ENCODE measurements at places on chromosomes 3 and 15.
A peak's percentile ranks its signal among the peaks of the same experiment; 100 is the strongest.

DNA sequence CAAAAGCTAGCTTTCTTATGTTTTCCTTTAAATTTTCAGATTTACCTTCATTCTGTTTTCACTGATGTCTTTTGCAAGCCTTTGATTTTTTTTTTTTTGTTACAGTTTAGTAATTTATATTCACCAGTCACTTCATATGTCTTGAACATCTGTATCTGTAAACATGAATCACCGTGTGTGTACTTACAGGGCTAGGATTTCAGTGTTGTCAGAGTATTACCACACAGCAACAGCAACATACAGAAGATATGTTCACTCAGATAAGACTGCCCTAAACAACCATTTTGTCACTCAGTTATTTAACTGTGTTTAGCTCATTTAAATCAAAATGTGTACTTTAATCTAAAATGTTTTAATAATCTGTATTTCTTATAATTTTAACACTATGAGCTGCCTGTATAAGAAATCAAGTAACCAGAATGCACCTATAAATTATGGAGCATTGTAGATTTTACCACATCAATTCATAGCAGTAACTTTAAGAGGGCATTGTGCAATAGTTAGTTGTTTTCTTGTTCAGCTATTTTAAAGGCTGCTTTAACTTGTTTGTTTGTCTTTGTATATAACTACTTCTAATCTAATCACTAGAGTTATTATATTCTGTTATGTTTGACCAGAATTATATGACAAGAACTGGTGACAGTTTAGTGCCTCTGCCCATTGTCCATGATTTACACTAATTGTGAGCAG is 50.4 kb downstream of the GHSR start:
- DNase-seq = no peak

DNA sequence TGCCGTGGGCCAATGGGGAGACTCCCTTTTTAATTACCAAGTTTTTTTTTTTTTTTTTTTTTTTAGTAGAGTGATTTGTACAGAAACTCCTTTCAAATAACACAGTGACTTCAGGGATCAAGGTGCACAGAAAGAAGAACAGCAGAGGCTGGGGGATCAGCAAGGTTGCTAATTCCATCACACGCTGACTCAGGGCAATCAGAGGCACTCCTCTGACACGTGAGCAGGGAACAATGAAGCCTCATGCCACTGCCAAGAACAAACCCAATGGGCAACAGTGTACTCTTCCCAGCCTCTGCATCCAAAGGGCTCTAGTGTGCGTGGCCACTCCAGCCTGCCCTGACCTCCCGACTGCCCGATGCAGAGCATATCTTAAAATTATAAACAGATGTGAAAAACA is 186.7 kb upstream of the WNT5A start:
- no peak for DNase-seq

DNA sequence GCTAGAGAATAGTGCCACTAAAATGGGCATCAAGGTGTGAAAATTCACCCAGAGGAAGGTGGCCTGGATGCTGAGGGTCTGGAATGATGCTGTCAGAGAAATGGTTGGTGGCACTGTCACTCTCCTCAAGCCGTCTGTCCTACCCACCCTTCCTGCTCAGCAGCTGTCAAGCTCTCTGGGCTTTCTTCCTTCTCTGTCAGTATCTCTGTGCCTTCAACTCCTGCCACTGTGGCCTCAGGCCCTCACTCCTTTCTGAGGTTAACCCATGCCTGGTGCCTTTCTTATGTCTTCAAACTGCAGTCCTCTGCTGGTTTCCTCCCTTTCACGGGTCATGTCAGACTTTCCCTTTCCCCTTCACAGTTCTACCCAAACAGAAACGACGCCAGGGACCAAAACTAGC is 4.4 kb downstream of the MYO5C start:
- no peak for DNase-seq

DNA sequence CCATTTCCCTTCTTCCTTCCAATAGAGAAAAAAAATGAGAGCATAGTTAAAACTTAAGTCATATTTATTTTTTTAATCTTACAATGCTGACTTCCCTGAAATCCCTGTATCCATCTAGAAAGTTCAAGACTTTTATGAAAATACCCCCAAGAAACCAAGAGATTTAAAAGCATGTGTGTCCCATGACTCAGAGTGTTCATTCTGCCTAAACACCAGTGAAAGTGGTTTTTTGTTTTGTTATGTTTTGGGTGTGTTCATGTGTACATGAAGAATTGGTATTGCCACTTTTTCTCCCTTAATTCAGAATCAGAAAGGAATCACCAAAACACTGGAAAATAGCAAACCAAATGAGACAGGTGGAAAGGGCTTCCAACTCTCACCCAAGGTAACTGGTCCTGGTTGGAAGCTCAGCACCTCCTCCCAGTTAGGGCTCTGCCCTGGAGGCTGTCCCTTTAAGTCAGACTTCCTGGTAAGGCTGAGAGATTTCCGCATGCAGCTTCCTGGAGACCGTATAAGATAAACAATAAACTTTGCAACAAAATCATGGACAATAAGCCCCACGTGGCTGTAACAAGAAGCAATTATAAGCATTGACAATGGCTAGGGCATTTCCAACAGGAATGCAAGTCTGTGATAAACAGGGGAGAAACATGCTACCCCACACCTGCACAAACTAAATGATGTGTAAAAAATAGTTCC is 121.9 kb upstream of the ARHGEF3 start:
- peak; percentile 34 for DNase-seq

DNA sequence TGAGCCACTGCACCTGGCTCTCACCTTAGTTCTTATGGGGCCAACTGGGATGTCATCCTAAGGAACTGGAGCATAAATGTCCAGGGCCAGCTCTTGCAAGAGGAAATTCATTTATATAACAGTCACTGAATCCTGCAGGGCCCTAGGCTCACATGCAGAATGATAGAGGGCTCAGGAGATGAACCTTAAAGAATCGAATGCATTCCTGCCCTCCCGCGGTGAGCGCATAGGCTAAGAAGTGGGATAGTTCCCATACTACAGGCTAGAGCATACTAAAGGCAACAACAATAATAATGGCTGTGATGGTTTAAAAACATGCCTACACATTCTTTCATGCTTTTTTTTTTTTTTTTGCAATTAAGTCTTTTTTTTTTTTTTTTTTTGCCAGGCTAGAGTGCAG is 17.1 kb upstream of the CSRNP1 start:
- no peak for DNase-seq

- no peak for DNase-seq
These were observed 120.5 kb downstream of the POLR2M start for GRCh38 chr15:57827021-57827420.

- no peak for DNase-seq
These were observed 84.8 kb downstream of the GTPBP8 start for GRCh38 chr3:113075588-113075987.

DNA sequence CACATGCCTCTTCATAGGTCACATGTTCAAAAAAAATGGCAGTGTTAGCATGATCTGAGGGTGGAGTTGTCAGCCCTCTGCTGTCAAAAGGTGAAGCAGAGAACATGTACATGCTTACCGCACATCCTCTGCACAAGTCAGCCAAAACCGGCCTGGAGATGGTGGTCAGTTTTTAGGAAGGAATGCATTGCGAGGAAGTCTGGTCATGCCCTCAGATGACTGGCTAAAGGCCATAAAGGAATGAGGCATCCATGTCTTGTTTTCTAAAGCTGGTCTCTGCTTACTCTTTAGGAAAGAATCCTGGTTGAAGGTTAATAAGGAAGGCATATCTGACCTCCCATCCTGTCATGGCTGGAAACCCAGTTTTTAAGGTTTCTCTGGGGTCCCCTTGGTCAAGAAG is 292.0 kb upstream of the CCDC54 start:
- no peak for DNase-seq

- no peak for DNase-seq
These were observed 574 bp upstream of the LRRC34 start for GRCh38 chr3:169813278-169813677.

- no peak for DNase-seq
These were observed 112.5 kb downstream of the ZIC1 start for GRCh38 chr3:147521646-147522045.

- no peak for DNase-seq
These were observed 72.9 kb downstream of the LRRC28 start for GRCh38 chr15:99324082-99324620.

DNA sequence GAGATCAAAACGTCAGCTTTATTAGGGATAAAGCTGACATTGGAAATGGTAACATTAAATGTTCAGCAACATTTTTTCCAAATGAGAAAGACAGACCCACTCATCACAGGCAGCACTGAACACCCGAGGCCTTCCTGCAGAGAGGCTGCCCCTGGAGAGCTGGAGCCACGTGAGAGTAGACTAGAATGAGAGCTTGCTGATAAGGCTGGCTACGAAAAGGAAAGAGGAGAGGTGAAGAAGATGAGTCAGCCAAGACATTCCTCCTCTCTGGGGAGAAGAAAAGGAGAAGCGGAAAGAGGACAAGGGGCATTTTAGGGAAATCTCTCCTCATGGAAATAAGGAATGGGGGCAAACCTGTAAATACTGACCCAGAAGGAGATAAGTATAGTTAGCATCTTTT is 7.3 kb downstream of the CYP19A1 start:
- no peak for DNase-seq

DNA sequence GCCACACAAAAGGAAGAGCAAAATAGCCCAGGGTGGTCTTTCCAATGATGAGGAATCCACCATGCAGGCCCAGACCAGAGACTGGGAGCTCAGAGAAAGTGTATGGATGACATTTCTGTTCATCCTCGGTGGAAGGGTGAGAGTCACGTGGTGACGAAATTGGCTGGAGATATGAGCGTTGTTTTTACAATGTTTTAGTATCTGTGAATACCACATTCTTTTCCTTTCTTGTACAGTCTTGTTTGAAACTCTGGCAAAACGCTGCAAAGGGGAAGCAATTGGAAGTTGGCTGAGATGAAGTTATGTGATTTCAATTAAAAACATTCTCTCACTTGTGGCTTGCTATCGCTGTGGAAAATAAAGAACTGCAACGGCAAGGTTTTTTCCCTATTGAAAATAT is 137.5 kb downstream of the MAGI1 start:
- no peak for DNase-seq

DNA sequence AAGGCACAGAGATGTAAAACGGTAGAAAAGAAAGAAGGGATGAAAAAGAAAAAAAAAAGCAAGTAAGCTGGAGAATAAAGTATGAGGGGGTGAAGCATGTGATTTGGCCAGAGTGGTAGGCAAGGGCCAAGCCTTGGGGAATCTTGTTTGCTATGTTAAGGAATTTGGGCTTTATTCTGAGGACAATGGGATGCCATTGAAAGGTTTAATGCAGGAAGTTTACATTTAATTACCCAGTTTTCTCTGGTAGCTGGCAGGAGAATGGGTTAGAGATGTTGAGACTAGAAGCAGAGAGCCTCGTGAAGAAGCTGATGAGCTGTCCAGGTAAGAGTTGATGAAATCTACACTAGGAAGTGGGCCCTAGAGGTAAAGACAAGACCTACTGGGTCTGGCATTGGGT is 455.9 kb downstream of the PDCD6IP start:
- DNase-seq = no peak

DNA sequence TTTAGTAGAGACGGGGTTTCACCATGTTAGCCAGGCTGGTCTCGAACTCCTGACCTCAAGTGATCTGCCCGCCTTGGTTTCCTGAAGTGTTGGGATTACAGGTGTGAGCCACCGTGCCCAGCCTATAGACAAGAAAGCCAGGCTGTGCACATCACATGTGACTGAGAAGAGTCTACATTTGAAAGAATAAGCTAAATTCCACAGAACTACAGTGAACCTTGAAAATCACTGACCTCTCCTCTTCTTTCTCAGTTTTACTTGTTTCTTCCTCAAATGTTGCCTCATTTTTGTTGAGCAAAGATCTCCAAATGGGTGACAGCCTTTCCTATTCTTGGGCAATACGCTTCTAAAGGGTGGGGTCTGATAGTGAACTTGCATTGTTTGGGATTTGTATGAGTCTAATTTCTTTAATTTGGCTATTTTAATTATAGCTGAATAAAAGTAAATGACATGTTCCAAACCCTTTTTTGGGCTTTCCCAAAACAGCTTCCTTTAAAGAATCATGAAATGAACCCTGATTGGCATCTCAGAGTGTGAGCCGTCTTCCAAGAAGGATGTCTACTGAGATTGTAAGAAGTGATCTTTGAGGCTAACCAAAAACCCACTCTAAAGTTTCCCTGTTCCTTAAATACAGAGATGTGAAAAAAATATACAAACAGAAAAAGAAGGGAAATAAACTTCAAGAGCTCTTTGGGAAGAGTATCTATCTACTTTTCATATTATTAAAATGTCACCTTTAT is 21.6 kb upstream of the SPTBN5 start:
- no peak for DNase-seq

Measured in T-helper 17 cell (primary cell).